Activated CD4-positive, alpha-beta T cell treated with anti-CD3 and anti-CD28 coated beads for 48 hours (primary cell): ENCODE measurements at places on chromosomes 3 and 15.

GRCh38 chr3:86963611-86964010 lies 27.3 kb downstream of the VGLL3 start:
- DNase-seq: no peak

DNA sequence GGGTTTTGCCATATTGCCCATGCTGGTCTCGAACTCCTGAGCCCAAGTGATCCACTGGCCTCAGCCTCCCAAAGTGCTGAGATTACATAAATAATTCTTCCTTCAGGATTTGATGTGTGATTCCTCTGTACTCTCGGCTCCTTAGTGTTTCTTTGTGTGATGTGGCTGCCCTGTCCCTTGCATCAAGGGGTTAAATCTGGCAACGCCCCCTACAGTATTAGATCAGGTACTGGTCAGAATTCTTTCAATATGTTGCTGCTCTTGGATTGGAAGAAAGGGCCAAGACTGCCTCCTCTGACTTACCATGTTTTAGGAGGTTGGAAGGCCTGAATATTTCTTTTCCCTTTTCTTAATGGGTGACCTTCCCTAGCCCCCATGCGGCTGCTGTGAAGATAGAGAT lies 390.6 kb upstream of the WNT5A start:
- DNase-seq: no peak

DNA sequence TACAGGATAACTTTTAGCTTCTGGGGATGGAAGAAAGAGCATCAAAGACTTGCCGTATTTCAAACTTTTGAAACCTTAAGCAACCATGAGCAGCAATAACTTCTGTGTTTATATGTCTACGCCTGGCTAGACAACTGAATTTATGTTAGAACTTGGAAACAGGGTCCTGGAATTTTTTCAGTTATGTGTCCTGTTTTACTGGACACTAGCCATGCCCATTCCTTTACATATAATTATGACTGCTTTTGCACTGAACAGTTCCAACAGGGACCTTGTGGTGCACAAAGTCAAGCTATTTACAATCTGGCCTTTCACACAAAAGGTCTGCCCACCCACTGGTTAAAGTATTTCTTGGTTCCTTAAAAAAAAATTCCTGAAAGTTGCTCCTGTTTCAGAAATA lies 37.1 kb downstream of the TJP1 start:
- no peak for DNase-seq

GRCh38 chr3:43013743-43014155 lies 34.6 kb downstream of the GASK1A start:
- no peak for DNase-seq

GRCh38 chr15:45993072-45993471 lies 358.2 kb downstream of the SQOR start:
- DNase-seq: no peak

DNA sequence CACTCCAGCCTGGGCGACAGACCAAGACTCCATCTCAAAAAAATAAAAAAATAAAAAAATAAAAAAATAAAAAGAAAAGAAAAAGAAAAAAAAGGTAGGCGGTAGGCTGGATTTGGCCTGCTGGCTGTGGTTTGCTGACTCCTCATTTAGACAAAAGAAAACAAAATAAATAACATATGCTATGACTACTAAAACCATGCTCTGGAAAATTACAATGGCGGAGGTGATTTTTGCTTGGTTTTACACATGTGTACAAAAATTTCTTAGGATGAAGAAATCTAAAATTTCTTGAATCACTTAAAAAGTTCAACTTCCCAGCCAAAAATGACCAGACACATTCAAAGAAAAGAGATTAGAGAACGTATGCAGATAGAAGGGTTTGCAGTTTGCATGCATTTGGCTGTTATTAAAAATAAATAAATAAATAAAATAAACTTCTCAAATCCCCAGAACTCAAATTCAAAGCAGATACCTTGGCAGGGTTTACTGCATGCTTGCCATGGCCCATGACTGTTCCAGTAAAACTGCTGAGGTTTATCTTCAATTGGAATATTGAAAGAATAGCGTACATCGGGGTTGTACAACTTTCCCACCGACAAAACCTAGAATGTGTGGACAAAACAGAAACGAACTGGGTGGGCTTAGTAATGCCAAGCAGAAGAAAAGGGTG lies 65.9 kb downstream of the ADAMTS9 start:
- DNase-seq: no peak

DNA sequence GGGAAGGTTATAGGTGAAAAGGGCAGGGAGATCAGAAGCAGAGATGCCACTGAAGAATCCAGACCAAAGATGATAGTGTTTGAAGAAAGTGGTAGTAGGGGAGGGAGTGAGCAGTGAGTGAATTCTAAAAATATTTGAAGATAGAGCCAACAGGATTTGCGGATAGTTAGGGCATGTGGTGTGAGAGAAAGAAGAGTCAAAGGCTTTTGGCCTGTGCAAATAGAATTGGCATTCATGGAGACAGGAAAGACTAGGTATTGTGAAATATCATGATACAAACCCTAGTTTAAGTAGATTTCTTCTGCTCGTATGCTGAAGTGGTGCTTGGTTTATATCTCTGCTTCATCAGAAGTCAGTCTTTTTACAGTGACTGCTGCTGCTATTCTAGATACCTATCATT lies 224.2 kb upstream of the CFAP20DC start:
- no peak for DNase-seq
